ENCODE measurements at places on chromosomes 5 and 9.

- no peak for DNase-seq
Observed at GRCh38 chr9:93818827-93819472, 136.2 kb downstream of the BARX1 start.

DNA sequence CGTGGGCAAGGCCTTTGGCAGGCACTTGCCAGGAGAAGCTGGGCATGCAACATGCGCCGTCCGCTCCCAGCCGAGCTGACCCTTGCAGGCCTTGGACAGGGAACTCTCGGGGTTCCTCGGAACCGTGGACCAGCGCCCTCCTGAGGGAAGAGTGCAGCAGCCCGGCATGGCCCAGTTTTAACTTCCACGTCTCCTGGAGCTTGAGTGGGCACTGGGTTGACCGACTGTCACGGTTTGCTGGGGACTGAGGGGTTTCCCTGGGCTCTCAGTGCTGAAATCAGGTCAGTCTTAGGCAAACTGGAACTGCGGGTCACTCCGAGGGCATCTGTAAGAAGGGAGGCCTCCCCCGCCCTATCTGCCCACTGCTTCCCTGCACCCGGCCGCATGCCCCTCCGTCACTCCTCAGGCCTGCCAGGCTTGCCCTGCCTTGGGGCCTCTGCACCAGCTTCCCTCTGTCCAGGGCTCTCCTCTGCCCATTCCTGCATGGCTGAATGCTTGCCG is 87.0 kb upstream of the PHYKPL start:
- no peak for DNase-seq

DNA sequence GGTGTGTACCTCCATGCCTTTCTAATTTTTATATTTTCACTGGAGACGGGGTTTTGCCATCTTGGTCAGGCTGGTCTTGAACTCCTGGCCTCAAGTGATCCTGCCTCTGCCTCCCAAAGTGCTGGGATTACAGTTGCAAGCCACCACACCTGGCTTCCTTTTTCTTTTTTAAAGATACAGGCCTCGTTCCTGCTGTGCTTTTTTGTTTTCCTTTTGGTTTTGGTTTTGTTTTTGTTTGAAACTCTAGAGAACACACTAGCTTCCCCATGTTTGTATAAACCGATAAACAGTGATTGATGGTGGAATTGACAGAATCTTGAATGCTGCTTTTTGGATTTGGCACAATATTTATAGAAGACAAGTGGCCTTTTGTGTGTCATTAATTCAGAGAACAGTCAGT is 1603.4 kb downstream of the MAT2B start:
- DNase-seq = no peak

GRCh38 chr5:10272053-10272874 is 22.2 kb downstream of the CCT5 start:
- DNase-seq = no peak

GRCh38 chr9:18721995-18722310 is 248.0 kb downstream of the ADAMTSL1 start:
- DNase-seq = no peak

GRCh38 chr5:65305913-65306312 is 175.8 kb downstream of the ADAMTS6 start:
- DNase-seq = no peak
